ENCODE measurements at places on chromosomes 4 and X.

DNA sequence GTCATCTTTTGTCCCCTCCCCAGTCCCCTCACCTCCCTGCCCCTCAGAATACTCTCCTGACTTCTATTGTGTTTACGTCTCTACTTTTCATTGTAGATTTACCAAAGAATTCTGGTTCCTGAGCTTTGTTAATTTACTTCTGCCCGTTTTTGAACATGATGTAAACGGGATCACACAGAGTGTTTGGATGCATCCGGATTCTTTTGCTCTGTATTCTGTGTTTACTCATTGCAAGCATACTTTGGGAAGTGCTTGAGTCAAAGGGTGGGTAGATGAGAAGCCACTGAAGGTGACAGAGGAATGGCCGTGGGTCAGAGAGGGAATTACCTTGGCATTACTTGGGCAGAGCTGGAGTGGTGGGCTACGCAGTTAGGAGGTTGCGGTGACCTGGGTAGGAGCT is 18.0 kb downstream of the CLCN4 start:
- no peak for DNase-seq

GRCh38 chrX:9953396-9953795 is 13.8 kb upstream of the CLDN34 start:
- no peak for DNase-seq

GRCh38 chr4:52235552-52236201 is 184.6 kb downstream of the SPATA18 start:
- no peak for DNase-seq

DNA sequence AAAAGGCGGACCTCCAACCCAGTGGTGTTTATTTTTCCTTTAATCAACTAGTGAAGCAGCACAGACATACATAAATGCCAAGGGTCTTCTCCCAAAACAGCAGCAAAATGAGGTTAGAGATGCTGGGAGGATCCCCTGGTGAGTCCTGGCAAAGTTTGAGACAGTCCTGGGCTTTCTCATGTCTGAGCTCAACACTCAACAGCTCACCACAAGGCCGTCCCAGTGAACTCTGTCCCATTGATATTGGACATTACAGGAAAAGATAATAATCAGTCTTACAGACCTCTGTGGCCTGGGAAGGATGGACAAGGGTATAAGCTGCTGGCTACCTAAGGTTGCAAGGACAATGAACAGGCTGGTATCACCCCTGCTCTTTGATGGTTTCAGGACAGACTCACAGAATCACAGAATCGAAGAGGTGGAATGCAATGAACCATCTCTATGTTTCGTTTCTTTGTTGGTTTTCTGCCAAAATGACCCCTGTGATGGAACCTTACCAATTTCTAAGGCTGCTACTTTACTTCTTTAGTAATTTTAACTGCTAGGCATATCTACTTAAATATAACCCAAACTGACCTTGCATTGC is 551.8 kb downstream of the RAB28 start:
- DNase-seq = no peak

GRCh38 chrX:153333266-153333665 is 687 bp upstream of the ZNF275 start:
- DNase-seq = no peak

DNA sequence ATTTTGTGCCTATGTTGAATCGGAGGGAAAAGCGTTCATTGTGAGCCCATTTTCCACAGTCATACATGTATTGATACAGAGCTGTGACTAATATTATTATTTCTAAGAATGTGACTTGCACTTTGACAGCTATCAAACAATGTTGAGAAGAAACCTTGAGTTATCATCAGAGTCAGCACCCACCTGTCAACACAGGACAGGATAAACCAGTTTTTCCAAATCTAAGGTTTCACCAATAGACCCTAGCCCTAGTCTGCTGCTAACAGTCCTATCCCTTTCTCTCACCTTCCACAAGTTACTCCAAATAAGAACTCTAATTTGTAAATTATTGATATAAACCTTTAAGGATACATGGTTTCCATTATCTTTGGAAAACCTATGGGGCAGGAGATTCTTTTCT is 47.7 kb upstream of the DHX15 start:
- DNase-seq = no peak

- DNase-seq = no peak
Observed at GRCh38 chrX:112819008-112819640, 21.5 kb downstream of the AMOT start.

GRCh38 chr4:74402692-74403456 is 37.9 kb downstream of the EREG start:
- DNase-seq = no peak

DNA sequence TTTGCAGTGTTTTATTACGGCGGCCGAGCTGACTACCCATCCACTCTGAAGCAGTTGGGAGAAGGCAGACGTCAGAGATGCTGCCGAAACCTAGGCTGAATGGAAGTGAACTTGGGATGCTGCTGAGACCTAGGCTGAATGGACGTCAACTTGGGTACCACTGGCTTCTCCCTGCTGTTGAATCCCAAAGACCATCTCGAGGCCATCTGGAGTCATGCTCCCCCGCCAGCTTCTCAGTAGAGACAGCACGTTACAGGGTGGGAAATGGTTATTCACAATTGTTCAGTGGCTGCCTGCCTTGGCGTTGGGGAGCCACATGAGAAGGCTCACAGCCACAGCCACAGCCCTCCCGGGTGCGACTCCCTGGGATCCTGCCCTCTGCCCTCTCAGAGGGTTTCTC is 40.9 kb downstream of the P2RY8 start:
- no peak for DNase-seq

DNA sequence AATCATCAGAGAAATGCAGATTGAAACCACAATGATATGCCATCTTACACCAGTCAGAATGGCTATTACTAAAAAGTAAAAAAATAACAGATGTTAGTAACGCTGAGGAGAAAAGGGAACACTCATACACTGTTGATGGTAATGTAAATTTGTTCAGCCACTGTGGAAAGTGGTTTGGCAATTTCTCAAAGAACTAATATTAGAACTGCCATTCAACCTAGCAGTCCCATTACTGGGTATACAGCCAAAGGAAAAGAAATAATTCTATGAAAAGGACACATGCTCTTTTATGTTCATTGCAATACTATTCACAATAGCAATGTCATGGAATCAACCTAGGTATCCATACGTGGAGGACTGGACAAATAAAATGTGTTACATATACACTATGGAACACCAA is 566.3 kb downstream of the STPG2 start:
- DNase-seq = no peak

DNA sequence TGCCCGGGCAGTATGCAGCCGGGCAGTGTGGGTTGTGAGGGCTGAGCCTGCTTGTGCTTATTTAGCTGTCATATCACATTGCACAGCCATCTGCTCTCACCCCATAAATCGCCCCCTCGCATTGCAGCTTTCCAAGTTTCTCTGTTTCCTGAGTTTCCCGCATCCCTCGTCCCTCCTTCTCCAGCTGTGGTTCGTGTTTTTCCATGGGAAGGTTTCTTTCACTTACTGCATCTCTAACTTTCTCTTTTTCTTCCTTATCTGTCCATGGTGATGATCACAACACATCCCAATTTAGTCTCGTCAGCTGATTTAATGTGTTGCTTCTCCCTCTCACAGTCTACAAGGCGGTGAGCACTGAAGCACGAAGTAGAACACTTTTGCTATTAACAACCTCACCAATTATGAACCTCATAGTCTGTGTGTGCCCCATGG is 118.1 kb downstream of the ENPP6 start:
- DNase-seq = no peak

GRCh38 chrX:95974890-95975289 is 709.8 kb upstream of the DIAPH2 start:
- no peak for DNase-seq

GRCh38 chr4:23388255-23388654 is 501.6 kb downstream of the PPARGC1A start:
- no peak for DNase-seq

- DNase-seq = no peak
Observed at GRCh38 chrX:72715546-72715945, 1.4 kb upstream of the PHKA1 start.

GRCh38 chr4:15601862-15602261 is 53.3 kb downstream of the FBXL5 start:
- DNase-seq = no peak

DNA sequence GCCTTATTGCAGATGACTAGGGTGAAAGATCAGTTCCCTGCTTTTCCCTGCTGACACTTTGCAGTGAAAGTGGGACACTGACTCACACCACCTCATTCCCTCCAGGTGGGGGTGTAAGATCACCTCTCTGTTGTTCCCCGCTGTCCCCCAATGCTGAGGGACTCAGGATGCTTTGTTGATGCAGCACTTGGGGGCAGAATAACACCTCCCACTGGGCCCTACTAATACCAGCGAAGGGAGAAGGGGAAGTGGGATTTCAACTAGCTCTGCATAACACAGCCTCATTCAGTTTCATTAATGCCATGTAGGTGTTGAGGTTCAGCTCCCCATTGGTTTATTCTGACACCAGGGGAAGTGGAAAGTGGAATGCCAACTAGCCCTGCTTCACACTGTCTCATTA is 43.6 kb upstream of the IL1RAPL2 start:
- no peak for DNase-seq

DNA sequence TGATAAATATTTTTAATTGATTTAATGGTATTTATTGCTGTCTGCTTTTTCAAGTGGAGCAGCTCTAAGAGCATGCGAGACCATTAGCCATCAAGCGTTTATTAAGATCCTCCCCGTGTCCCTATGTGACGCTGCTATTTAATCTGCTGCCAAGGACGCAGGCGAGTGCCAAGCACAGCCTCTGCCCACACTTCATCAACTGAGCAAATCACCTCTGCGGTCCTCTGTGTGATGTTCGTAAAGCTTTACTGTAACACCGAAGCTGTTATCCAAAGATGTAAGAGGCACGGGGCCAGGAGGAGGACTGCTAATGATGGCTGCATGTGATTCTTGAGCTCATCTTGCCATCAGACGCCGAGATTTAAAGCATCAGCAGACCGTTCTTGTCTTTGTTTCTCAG is 79.5 kb downstream of the STOX2 start:
- DNase-seq = no peak

DNA sequence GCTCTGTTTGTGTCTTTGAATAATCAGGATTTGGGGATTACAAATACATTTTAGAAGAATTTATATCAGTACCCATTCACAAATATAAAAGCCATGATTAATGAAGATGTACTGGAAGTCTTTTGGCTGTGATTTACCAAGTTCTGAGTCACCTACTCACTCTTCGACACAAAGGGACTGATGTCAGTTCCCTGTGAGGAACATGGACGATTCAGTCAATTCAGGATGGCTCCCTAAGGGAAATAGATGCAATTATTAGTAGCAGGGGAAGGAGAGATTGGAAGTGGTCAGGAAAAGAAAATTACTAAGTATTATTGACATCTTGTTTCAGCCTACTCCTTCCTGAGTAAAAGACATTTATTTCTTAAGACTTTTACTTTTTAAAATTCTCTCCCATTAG is 550.7 kb upstream of the SLIT2 start:
- no peak for DNase-seq

GRCh38 chr4:157048248-157048647 is 27.7 kb upstream of the GLRB start:
- DNase-seq = no peak

- DNase-seq = no peak
Observed at GRCh38 chr4:107888237-107888636, 43.1 kb upstream of the CYP2U1 start.

DNA sequence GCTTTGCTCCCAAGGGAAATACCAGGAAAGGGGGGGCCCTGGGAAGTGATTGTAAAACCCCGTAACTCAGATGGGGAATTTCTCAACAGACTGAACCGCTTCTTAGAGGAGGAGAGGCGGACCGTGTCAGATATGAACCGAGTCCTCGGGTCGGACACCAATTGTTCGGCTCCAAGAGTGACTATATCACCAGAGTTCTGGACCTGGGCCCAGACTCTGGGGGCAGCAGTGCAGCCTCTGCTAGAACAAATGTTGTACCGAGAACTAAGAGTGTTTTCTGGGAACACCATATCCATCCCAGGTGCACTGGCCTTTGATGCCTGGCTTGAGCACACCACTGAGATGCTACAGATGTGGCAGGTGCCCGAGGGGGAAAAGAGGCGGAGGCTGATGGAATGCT is 1.0 kb downstream of the PNMA3 start:
- DNase-seq = no peak

- no peak for DNase-seq
Observed at GRCh38 chr4:177427192-177427591, 15.0 kb downstream of the AGA start.

- no peak for DNase-seq
Observed at GRCh38 chr4:7052923-7053715, 9.9 kb downstream of the TADA2B start.

DNA sequence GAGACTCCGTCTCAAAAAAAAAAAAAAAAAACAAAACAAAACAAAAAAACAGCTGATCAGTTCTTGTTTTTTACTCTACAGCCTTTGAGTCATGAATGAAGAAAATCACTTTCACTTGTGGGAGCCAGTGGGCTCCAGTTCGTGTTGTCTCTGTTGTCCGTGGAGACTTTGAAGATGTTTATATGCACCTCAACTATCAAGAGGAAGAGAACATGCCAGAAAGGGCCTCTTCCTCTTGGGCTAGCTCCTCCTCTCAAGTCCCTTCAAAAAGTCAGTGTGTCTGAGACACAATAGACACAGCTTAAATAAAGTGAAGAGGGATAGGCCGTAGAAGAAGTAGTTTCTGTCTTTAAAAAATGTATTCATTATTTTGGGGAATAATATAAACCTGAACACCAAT is 182.7 kb downstream of the KDR start:
- DNase-seq = peak; percentile 8

- no peak for DNase-seq
Observed at GRCh38 chr4:42344749-42345148, 52.5 kb upstream of the SHISA3 start.

DNA sequence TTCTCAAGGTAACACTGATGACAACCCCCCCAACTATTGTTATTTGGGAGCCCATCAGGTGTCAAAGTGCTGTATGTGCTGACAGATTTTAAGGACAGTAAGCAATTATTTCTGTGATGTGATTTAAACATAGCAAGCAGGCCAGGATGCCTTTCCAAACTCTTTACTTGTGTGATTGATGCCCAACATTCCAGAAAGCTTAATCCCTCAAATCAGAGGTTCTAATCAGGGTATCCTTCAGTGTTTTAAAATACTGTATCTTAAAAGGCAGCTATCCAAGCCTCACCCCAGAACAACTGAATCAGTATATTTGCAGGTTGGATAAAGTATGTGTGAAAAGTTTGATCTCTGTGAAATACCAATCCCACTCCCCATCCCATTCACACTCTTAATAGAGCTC is 119.7 kb downstream of the GASK1B start:
- no peak for DNase-seq

GRCh38 chrX:65194547-65194946 is 218.3 kb upstream of the ZC4H2 start:
- no peak for DNase-seq

DNA sequence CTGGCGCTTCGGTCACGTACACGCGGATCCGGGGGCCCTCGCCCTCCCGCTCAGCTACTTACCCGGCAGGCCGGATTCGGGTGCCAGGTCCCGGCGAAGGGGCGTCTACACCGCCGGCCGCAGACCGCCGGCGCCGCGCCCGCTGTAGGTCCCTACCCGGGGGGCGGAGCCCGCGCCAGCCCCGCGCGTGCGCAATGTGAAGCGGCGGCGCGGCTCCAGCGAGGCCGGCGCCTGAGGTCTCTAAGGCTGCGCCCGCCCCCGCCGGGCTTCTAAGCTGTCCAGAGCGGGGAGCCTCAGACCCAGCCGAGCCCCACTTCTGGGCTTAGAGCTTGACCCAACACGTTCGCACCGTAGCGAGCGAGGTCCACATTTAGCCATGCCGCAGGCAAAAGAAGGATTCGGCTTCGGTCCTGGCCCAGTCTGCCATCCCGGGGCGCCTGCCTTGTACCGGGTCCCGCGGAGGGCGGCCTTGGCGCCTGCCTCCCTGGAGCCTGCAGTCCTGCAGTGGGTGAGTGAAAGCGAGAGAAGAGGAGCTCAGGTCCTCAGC is at the start of gene ZNF518B:
TSS of gene ZNF518B (minus strand) at position 172 of the 547 bp plus-strand sequence. CDS start 11,098 bp downstream, outside the sequence.
- peak; percentile 60 for DNase-seq

- no peak for DNase-seq
Observed at GRCh38 chr4:83082777-83083176, 31.8 kb downstream of the PLAC8 start.
